Stimulated activated CD8-positive, alpha-beta memory T cell treated with anti-CD3 and anti-CD28 coated beads, Interleukin-7, amount 100 ng/mL, for 48 hours (primary cell): ENCODE measurements at places on chromosomes 1 and 21.

DNA sequence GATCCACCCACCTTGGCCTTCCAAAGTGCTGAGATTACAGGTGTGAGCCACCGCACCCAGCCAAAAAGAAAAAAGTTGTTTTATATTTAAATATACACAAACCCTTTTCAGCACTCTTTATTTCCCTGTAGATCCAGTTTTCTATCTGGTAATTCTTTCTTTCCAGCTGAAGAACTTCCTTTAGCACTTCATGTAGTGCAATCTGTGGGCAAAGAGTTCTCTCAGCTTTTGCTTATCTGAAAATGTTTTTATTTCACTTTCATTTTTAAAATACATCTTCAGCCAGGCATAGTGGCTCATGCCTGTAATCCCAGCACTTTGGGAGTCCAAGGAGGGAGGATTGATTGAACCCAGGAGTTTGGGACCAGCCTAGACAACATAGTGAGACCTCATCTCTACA is 28.5 kb upstream of the HYI start:
- DNase-seq = no peak

DNA sequence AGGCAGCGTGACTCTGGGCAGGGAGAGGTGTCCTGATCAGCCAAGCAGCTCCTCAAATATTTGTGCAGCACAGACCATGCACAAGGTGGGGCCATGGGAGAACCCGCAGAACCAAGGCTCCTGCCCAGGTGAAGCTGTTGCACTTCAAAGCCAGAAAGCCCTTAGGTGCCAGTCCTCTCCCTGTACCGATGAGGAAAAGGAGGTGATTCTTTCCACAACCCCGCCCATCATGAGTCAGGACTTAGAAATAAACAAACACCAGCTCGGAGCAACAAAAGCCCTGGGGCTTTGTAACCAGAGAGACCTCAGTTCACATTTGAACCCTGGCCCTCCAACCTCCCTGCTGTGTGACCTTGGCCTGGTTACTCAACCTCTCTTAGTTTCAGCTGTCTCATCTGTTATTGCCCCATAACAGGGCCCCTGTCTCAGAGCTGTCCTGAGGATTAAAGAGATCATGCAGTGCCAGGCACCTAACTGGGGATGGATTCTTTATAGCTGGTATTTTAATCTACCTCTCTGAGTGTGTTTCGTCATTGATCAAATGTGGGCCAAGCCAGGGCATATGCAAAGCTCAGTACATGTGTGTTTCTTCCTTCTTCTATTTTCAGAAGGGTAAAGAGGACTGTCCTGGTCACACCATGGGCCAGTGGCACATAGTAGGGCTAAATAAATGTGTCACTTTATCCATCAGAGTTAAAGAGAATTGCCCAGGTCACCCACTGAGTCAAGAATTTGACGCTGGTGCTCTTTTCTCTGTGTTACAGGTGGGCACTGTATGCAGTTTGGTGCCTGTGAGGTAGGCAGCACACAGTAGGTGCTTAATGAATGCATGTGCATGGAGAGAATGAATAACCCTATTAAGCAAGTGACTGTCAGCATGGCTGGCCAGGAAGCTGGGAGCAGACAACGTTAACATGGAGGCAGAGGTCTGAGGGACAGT is 1.4 kb downstream of the LDLRAD1 start:
- no peak for DNase-seq

GRCh38 chr1:155740995-155741394 is 52.1 kb downstream of the DAP3 start:
- DNase-seq = no peak

DNA sequence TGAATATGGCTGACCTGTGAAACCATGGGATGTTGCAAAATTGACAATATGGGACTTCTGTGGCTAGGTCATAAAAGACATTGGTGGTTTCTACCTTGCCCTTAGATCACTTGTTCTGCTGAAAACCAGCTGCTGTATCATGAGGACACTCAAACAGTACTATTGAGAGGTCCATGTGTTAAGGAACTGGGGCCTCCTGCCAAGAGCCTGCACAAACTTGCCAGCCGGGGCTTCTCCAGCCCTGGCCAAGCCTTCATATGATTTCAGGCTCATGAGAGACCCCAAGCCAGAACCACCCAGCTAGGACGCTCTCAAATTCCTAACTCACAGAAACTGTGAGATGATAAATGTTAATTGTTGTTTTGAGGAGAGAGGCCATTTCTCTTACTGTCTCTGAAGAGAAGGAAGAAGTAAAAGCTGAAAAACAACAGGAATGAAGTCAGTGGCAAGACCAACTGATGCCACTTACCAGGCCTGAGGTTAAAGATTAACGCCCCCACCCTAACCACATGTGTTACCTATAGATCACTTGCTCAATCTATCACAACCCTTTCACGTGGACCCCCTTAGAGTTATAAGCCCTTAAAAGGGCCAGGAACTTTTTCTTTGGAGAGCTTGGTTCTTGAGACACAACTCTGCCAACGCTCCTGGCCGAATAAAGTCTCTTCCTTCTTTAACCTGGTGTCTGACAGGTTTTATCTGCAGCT is 3.9 kb upstream of the PITHD1 start:
- no peak for DNase-seq

GRCh38 chr21:42567214-42567555 is 53.5 kb downstream of the SLC37A1 start:
- DNase-seq = no peak

- DNase-seq = no peak
Measured at GRCh38 chr1:48540587-48540986, 68.6 kb upstream of the SPATA6 start.
